ENCODE measurements at places on chromosomes 11 and 22.

GRCh38 chr11:110092515-110093406 is at the start of gene ZC3H12C:
Gene ZC3H12C, plus strand, starts transcription at chr11:110093392. Its CDS starts 20 bp downstream, at chr11:110093412.
- peak; percentile 78 for DNase-seq

- peak; percentile 59 for DNase-seq
Measured at GRCh38 chr11:32809313-32809712, 14.9 kb upstream of the CCDC73 start.

GRCh38 chr22:38314933-38315822 is 2.1 kb downstream of the CSNK1E start:
- no peak for DNase-seq

GRCh38 chr11:19394525-19395016 is 153.8 kb upstream of the E2F8 start:
- no peak for DNase-seq

DNA sequence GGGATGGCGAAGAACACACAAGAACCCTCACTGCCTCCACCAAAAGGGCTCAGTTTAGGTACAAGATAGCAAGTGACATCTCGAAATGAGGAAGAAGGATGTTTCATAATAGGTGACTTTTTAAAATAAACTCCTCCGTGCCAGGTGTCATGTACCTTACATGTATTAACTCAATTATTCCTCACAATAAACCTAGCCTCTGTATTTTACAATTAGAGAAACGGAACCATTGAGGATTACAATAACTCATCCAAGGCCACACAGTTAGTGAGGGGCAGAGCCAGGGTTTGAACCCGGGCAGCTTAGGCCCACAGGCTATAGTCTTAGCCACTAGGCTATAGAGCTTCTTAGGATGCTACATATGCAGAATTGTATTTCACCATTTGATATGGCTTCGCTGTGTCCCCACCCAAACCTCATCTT is 965 bp upstream of the PAMR1 start:
- no peak for DNase-seq

DNA sequence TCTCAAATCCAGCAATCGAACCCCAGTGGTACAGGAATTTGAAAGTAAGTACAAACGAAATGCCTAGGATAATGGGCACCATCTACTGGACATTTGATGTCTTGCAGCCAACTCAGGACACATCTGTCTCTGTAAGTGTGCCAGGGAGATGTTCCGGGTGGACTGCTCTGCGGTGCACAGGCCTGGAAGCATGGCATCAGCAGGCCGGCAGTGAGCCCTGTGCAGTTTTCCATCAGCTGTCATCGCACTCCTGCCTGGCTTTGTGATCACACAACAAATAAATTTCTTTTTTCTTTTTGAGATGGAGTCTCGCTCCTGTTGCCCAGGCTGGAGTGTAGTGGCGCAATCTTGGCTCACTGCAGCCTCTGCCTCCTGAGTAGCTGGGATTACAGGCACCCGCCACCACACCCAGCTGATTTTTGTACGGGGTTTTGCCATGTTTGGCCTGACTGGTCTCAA is 71.0 kb downstream of the JAM3 start:
- peak; percentile 38 for DNase-seq

GRCh38 chr22:37244114-37244921 is at the start of gene RAC2:
Gene RAC2, minus strand, starts transcription at chr22:37244269. Its CDS starts 121 bp downstream, at chr22:37244148.
- DNase-seq, result no peak

GRCh38 chr11:18684267-18684666 is 14.3 kb upstream of the TMEM86A start:
- no peak for DNase-seq

DNA sequence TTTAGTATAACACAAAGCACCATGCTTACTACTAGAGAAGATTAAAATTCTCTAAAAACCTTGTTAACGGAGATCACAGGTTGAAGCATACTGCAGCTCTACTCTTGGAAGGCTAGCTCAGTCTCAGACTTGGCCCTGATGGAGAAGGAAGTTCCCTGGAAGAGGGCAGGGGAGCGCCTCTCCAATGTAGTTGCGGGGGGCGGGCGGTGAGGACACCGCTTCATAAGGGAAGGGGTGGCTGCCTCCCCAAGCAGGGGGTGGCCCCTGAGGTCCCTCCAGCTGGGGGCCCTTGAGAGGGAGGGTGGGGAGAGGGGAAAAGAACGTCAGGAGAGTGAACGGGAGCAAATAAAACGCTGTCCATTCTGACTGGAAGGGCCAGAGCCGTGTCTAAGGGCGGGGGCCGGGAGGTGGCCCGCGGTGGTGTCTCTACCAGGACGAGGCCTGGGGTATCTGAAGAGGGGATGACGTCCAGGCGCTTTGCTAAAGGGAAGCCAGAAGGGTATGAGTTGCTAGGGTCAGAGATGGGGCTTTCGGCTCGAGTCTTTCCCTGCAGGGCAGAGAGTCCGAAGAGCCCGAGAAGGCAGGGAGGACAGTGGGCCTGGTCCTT is 553 bp upstream of the USP47 start:
- no peak for DNase-seq

All from neuronal stem cell (in vitro differentiated cells).